Activated CD4-positive, alpha-beta T cell treated with anti-CD3 and anti-CD28 coated beads for 24 hours (primary cell): ENCODE measurements at places on chromosomes 7 and 10.
A peak's percentile ranks its signal among the peaks of the same experiment; 100 is the strongest.

DNA sequence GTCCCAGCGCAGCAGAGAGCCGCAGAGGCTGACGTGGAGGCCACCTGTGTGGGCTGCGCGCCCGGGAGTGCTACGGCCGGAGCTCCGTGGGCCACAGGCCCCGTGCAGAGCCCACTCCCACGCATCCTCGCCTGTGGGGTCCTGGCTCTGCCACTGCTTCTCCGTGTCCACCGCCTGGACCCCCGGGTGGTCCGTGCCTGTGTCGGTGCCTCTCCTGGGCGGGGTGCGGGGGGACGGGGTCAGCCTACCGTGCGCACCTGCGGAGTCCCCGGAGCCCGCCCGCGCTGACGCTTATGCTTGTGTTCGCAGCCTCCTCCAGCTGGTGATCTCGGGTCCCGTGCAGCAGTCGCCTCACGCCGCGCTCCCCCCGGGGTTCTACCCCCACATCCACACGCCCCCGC lies 7.8 kb upstream of the ZNF853 start:
- no peak for DNase-seq

- no peak for DNase-seq
These were observed 25.8 kb downstream of the TMEM120A start for GRCh38 chr7:75968561-75969001.

DNA sequence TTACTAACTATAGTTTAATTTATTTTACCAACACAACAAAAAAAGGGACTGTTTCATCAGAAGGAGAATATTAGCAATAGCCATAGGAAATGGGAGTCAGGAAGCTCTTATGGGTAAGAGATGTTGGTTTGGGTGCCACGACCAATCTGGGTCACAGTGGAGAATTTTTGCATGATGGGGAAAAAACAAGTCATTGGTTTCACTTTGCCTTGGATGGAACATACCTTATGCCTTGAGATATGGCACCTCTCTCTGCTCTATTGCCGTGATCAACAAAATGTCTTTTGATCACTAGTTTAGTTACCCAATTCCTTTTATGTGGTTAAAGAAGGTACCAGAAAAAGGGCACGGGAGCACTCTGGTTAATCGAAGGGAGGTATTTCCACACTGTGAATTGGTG lies 48.2 kb downstream of the PNLIPRP3 start:
- no peak for DNase-seq

- DNase-seq, result no peak
These were observed 14.5 kb upstream of the FAM204A start for GRCh38 chr10:118356628-118357027.

- DNase-seq, result no peak
These were observed 15.4 kb downstream of the HYCC1 start for GRCh38 chr7:22998519-22998896.

- peak; percentile 14 for DNase-seq
These were observed at the start of gene APBB1IP for GRCh38 chr10:26437637-26438461. Gene APBB1IP (plus strand): TSS chr10:26438341. CDS start chr10:26492327, 53,986 bp downstream.

DNA sequence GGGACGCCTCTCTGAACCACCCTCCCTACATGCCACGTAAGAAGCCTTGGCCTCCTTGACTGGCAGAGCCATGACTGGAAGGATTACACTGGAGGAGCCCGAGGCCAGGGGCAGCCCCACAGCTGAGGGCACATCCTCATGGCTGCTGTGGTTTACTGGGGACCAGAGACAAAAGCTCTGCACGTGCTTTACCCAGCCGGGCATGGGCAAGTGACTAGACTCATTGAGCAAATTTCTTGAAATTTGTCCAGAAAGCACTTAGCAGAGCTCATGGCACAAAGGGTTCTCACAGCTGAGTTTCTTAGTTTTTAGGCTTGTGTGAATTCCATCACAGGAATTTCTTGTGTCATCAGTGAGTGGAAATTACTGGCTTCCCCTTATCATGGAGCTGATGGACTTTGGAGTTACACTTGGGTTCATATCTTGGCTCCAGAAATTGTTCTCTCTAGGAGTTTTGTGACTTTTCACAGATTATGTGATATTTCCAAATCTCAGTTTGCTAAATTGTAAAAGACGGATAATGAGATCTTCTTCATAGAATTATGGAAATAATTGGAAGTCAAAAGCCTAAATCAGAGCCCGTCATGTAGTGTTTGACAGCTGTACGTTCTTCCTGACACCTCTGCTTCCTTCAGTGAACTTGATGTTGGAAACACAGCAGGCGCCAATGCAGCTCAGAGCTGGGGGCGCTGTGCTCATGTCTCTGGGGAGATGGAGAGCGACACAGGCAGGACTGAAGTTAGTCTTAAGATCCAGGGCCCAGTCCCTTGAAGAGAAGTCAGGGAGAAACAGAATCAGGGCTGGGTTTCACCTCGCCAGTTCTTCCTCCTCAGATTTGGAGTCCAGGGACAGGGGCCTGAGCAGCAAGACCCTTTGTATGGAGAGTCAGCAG lies 47.7 kb upstream of the MGAM2 start:
- DNase-seq, result no peak

DNA sequence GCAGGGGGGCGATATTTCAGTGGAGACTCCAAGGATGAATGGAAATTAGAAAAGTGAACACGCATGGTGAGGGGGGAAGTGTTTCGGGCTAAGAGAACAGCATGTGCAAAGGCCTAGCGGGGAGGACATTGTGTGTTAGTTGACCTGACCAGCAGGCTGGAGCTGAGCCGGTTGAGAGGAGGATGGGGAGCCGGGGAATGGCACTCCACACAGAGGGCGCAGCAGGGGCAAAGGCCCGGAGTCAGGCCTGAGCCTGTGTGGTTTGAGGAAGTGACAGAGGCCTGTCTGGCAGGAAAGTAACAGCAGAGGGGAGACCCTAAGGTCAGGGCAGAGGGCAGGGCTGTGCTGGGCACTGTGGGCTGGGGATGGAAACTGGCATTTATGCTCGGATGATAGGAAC lies 83.2 kb upstream of the ZNF479 start:
- DNase-seq, result no peak

- DNase-seq, result no peak
These were observed 233.1 kb upstream of the FZD8 start for GRCh38 chr10:35875016-35875676.

DNA sequence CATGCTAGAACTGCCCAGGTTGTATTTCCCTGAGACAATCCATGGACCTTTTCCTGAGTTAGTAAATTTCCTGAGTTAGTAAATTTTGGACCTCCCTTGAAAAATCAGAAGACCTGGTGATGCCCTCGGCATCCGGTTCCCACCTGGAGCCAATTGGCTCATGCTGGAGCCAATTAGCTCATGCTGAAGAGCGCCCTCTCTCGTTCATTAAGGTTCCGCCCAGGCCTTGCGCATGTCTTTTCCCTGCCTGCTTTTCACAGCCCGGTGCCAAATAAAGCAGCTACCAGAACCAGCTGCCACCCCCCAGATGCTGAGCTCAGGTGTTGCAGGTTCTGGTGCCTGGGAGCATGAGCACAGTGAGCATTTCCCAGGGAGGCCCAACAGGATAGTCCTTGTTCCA lies 96.2 kb downstream of the APBB1IP start:
- DNase-seq, result no peak

- no peak for DNase-seq
These were observed 271.9 kb upstream of the DGKB start for GRCh38 chr7:15174485-15174884.

GRCh38 chr10:13920031-13920430 lies 333.3 kb downstream of the PRPF18 start:
- no peak for DNase-seq
